HT-29 (cell line): ENCODE measurements at places on chromosomes 3 and 15. TPM values are rescaled to one million over a fixed set of nuclear protein-coding genes. Genes with fewer than 3 reads are reported as not detected.

GRCh38 chr3:14520967-14521366, 19.2 kb downstream of the GRIP2 start:
- no peak for DNase-seq

- DNase-seq: no peak
Observed at GRCh38 chr3:188280627-188281026, 126.7 kb downstream of the LPP start.

DNA sequence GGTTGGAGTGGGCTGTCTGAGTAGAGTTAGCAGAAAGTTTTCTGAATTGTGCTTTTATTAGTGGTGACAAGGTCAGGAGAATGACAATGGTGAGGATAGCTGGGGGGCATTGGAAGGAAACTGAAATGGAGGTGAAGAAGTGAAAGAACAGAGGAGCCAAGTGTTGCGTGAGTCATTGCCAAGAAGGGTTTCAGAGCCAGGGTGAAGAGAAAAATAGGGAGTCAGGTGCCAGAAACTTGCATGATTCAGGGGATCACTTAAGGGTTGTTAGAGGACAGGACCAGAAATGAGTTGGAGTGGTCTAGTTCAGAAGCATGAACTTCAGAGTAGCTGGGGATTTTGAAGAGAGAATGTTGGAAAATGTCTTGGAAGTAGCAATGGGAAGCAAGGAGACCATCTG, 86.0 kb upstream of the GALNT15 start:
- no peak for DNase-seq

GRCh38 chr15:77830051-77830468, 197.3 kb upstream of the LINGO1 start:
- DNase-seq: no peak

DNA sequence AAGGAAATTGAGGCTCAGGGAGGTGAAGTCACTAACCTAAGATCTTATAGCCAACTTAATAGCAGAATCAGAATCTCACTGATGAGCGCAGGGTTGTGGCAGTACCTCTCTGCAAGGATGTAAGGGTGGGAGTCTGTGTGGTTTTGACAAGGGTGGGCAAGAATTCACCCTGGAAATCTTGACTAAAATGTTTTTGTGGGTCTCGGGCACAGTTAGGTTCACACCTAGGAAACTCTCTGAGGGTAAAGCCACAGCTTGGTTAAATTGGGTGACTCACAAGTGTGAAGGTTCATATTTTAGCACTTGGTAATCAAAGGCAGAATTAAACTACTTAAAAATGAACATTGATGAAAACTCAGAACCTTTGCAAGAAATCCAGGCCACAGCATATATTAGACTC, 178.2 kb upstream of the EOMES start:
- no peak for DNase-seq

GRCh38 chr3:177290633-177291032, 93.4 kb upstream of the TBL1XR1 start:
- no peak for DNase-seq

- DNase-seq: no peak
Observed at GRCh38 chr15:70610541-70610940, 152.8 kb downstream of the UACA start.

- DNase-seq: no peak
Observed at GRCh38 chr3:161657786-161658185, 161.2 kb downstream of the OTOL1 start.

- no peak for DNase-seq
Observed at GRCh38 chr15:69402816-69403215, 11.3 kb upstream of the KIF23 start.

- DNase-seq: no peak
Observed at GRCh38 chr3:79038057-79038456, 729.7 kb downstream of the ROBO1 start.

- DNase-seq: peak; percentile 51
Observed at GRCh38 chr15:67025719-67026609, 39.4 kb upstream of the SMAD3 start.

DNA sequence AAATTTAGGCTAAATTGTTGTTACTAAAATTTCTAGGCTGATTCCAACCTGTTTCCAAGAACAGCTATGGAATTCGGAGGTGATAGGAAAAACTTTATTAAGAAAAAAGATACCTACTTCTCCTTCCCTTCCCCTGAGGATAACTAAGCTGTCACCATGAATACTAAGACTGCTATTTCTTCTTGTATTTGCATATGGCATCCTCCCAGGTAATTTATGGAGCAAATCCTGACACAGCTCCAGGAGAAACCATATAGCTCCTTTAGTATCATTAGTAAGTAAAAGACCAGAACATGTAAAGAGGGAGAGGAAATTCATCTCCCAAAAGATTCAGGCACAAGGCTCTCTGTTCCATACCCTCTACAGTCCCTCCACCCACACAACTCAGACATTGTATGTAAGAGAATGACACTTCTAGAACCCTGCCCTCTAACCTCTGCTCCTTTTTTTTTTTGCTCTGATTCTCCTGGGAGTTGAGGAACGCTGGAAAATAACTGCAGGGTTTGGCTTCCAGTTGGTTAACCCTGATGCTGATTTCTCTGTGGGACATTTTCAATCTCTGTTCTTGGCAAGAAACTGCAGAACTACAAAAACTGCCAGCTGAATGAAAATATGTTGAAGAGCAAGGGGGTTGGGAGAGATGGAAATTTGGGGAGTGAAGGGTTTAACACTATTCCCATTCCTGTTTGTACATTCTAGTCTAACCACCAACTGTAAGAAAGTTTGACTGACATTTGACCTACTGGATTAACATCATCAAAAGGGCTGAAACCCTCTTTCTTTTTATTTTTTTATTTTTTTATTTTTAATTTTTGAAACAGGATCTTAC, 14.2 kb upstream of the MAGI1 start:
- DNase-seq: no peak

GRCh38 chr3:41324156-41324475, 124.8 kb downstream of the CTNNB1 start:
- no peak for DNase-seq

DNA sequence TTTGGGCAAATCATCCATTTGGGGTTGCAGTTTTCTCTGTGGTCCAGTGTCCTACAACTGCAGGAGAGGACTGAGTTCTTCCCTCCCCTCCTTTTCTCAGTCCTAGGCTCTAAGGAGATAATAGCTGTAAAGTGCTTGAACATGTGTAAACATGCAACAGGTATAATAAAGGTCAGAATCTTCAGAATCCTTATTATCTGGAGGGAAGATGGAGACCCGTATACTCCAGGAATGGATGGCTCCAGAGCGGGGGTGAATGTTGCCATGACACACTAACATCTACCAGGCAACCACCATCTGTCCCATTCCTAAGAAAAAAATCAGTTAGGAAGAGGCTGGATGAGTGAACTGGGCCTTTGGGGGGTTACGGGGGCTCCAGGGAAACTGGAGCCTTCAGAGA, 39.7 kb upstream of the GLCE start:
- DNase-seq: no peak

DNA sequence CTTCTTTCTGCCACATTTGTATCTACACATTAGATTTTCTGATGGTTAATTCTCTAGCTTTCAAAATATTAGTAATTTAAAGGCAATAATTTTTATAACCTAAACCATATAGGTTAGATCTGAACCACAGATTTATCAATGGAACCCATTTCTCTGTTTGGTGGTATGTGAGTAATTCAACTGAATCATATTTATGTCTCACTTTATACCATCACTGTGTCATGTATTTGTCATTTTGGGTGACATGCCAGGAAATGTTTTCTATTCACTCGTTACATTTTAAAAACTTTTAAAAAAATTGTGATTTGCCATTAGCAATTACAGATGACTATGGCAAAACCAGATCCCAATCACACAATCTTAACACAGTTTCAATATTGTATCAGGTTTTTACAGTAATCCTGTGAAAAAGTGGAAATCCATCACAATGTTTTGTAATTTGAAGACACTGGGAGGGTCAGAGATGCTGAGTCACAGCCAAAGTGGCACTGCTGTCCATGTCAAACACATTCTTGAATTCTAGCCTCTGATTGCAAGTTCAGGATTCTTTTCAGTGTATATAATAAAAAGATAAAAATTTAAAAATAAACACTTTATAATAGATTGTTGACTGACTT, 356.0 kb upstream of the RBMS3 start:
- no peak for DNase-seq

DNA sequence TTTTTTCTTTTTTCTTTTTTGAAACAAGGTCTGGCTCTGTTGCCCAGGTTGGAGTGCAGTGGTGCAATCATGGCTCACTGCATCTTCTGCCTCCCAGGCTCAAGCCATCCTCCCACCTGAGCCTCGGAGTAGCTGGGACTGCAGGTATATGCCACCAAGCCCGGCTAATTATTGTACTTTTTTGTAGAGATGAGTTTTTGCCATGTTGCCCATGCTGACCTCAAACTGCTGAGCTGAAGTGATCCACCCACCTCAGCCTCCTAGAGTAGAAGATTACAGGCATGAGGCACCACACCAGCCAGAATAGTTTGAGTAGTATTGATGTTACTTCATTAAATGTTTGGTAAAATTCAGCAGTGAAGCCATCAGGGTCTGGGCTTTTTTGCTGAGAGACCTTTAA, 251.8 kb downstream of the CADM2 start:
- no peak for DNase-seq

GRCh38 chr3:135181408-135181807, 386.3 kb downstream of the EPHB1 start:
- no peak for DNase-seq

GRCh38 chr3:42500091-42500490, 2.4 kb upstream of the VIPR1 start:
- no peak for DNase-seq

- peak; percentile 17 for DNase-seq
Observed at GRCh38 chr15:56232058-56232457, 11.6 kb downstream of the RFX7 start.

DNA sequence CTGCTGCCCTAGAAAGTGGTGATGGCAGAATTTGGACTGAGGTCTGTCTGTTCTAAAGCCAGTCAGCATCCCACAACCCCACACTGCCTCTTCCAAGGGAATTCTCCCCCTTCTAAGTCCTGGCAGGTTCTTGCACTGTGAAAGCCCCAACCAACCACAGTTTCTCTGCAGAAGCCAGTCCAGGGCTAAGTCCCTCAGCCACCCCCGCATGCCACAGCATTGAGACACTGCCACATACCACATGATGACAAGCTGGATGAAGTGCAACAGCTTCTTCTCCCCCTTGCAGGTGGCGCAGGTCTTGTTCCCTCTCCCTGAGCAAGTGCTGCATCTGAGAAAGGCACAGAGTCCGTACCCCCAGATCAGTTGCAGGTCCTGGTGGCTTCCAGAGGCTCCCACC, 18.6 kb downstream of the SSUH2 start:
- no peak for DNase-seq

- DNase-seq: no peak
Observed at GRCh38 chr15:65777843-65778242, 14.2 kb downstream of the DENND4A start.

DNA sequence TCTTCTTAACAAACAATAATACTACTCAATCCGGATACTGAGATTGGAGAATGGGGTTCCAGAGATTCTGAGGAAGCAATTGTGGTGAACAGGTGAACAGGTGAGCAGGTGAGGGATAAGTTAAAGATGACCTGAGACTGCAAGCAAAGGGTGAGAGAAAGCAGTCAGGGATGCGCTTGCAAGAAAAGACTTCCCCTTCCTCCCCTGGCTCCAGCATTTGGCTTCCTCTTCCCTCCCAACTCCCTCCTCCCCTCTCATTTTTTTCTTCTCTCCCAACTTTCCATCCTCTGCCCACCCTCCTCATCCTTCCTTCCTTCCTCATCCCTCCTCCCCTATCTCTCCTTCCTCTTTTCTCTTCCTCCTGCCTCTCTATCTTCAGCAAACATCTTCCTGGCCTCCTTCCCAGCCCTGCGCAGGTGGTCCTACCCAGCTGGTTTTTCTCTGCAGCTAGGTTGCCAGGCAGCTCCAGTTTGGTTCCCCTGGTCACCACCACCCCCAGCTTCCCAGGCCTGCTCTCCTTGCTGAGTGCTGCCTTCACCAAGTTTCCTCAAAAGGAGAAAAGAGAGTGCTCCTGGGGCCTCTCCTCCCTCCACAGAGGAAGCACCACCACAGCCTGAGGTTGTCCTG, 10.4 kb upstream of the VIPR1 start:
- no peak for DNase-seq

- no peak for DNase-seq
Observed at GRCh38 chr3:179318876-179319275, 4.0 kb upstream of the ZNF639 start.

Gene KBTBD13
- not detected in 2 replicates for total RNA-seq

Gene PLA2G4D
- 0.03 TPM in 1 of 2 replicates, not detected in the other for total RNA-seq

Gene SNTN
- total RNA-seq: not detected in 2 replicates

Gene SYNM
- not detected in 2 replicates for total RNA-seq

Gene CLDN16
- not detected in 2 replicates for total RNA-seq

Gene TMC3
- total RNA-seq: not detected in 2 replicates

Gene TGM5
- total RNA-seq: not detected in 2 replicates

Gene KNSTRN
- total RNA-seq: 58.7 and 72.9 TPM in 2 replicates

Gene APOD
- 0.58 and 0.91 TPM in 2 replicates for total RNA-seq

Gene MESP2
- 0.15 TPM in 1 of 2 replicates, not detected in the other for total RNA-seq
